ENCODE measurements at places on chromosomes 4 and X.

DNA sequence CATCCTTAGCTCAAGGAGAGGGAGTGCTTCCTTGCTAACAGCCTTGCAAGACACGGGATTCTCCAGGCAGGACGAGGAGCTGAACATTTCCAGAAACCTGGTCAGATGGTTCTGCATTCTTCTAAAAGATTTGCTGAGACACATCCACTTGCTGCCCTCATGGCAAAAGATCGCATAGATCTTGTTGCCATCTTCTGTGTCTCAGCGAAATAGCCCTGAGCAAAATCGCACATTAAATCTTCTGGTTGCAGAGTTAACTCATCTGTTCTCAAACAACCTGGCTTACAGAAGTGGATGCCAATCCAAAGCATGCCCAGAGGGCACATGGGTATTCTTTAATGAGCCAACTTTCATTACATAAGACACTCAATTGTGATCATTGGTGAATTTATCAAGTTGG lies 167.5 kb downstream of the PRKX start:
- no peak for DNase-seq

DNA sequence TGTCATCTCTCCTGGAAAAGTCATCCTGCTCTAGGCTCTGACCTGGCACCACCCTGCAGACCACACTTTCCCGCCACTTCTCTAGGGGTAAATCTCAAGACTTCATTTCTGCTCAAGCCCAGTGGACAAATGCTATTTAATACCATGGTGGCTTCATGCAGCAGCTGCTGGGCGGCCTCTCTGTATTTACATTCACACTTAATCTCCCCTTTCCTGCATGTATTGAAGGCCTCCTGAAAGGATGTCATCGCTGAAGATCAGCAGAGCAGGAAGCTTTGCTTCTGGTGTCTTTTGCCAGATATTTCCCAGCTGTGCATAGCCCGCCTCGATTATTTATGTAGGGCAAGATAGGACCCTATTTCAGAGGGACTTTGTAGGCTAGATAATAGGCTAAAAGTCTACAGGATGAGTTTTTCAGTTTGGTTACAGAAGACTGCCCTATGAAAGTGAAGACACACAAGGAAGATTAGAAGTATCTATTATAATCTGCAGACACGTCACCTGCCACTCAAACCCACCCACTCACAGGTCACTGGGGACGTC lies 17.2 kb downstream of the PROM1 start:
- no peak for DNase-seq

GRCh38 chr4:86117705-86118302 lies 242.0 kb downstream of the MAPK10 start:
- DNase-seq, result no peak

DNA sequence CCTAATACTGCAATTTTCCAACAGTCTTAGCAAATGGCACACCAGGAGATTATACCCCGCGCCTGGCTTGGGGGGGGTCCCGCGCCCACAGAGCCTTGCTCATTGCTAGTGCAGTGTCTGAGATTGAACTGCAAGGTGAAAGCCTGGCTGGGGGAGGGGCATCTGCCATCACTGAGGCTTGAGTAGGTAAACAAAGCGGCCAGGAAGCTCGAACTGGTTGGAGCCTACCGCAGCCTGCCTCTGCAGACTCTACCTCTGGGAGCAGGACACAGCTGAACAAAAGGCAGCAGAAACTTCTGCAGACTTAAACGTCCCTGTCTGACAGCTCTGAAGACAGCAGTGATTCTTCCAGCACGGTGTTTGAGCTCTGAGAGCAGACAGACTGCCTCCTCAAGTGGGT lies 172.8 kb upstream of the NAP1L5 start:
- DNase-seq, result no peak

DNA sequence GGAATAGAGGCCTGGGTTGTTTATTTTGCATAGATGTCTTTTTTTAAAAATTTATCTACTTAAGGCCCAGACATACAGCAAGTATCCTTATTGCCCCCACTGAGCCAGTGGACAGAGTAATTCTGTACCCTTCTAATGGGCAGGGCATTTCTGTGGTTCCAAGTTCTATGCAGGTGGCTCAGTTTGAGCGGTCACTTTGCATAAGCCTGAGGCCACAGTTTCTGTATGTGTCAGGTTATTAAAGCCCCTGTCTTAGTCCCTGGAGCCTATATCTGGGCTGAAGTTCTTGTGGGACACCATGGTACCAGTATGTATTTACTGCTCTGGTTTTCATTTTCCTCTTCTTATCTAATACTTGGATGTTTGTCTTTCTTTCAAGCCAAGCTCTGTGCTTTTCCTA lies 168.8 kb downstream of the MID1IP1 start:
- no peak for DNase-seq

DNA sequence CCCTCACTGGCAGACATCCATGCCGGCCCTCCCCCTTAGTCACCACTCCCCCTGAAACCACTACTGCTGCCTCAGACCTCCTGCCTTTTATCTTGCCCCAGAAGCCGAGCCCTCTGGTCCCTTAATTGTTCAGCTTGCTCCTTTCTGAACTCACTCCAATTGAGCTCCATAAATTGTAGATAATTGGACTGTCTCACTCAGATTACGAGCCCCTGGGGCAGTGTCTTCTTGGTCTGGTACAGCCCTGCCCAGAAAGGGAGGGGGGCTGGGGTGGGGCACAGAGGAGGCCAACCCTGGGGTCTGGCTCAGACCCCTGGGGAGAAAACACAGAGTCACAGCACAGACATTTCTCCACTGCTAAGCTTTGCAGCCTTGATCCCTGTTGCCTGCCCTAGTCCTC lies 39.4 kb downstream of the NALF2 start:
- no peak for DNase-seq

GRCh38 chr4:2260344-2261109 lies 1.4 kb downstream of the MXD4 start:
- DNase-seq, result no peak

DNA sequence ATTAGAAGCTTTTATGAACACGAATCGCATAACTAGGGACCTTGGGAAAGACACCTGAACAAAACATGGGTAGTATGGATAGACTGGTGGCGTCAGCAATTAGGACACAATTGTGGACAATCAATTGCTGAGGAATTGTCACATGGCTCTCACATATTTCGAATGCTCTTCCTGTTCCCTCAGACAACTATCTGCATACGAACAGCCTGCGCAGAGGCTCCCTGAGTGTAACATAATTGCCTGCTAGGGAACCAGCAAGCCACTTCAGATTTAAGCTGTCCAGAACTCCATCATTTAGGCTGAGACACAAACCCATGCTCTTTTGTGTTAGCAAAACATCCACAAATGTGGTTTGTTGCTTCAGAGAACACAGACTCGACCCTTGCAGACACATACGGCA lies 160.8 kb downstream of the MGST2 start:
- no peak for DNase-seq

- no peak for DNase-seq
Measured at GRCh38 chr4:145716661-145717200, 36.8 kb downstream of the C4orf51 start.

DNA sequence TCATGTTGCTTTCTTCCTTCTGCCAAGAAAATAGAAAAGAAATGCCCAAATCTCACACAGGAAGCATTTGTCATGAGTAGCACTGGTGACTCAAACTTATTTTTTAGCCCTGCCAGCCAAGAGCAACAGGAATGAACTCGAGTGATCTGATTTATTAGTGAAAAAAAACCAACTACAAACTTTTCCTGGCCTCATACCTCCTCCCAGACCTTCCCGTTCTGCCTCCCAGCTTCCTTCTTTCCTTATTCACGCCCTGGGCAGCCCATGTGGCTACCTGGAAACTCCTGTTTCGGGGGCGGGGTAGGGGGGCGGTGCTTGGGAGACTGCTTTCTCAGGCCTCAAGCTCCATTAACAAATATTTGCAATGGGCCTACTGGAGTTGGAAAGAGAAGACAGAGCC lies 178.5 kb downstream of the NHS start:
- no peak for DNase-seq

GRCh38 chr4:104128850-104129213 lies 365.9 kb downstream of the CXXC4 start:
- DNase-seq, result no peak

DNA sequence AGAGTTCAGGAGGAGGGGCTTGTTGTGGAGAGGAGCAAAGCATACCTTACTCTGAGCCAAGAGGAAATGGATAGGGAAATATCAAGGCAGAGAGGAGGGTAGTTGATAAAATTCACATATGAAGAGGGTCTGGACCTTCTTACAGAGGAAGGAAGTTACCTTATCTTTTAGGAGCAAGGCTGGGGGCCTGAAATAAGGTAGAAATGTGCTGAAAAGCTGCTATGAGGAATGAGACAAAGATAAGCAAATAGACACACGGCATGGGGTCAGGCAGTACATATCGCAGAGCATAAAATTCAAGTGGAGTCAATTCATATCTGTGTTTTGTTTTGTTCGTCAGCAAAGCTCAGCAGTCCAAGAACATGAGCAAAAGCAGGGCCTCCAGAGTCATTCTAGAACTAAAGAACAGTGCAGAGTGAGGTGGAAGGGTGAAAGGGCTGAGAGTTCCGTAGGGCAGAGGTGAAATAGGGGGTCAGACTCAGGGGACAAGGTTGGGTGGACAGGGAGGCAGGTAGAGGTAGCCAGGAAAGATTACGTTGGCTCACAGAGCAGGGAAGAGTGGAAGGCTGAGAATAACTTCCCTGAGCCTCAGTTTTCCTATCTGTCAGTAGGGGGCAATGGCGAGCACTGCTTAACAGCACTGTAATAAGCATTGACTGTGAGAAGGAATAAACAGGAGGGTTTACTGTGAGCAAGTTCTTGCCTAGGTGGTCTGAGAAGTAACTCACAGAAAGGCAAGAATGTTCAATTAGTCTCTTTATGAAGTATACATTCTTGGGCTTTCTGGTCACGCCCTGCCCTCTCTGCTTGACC lies 9.2 kb downstream of the VSIG4 start:
- no peak for DNase-seq

- DNase-seq, result no peak
Measured at GRCh38 chr4:1205586-1206298, 33.4 kb upstream of the SPON2 start.

- DNase-seq, result no peak
Measured at GRCh38 chrX:40021647-40022046, 76.1 kb downstream of the BCOR start.

DNA sequence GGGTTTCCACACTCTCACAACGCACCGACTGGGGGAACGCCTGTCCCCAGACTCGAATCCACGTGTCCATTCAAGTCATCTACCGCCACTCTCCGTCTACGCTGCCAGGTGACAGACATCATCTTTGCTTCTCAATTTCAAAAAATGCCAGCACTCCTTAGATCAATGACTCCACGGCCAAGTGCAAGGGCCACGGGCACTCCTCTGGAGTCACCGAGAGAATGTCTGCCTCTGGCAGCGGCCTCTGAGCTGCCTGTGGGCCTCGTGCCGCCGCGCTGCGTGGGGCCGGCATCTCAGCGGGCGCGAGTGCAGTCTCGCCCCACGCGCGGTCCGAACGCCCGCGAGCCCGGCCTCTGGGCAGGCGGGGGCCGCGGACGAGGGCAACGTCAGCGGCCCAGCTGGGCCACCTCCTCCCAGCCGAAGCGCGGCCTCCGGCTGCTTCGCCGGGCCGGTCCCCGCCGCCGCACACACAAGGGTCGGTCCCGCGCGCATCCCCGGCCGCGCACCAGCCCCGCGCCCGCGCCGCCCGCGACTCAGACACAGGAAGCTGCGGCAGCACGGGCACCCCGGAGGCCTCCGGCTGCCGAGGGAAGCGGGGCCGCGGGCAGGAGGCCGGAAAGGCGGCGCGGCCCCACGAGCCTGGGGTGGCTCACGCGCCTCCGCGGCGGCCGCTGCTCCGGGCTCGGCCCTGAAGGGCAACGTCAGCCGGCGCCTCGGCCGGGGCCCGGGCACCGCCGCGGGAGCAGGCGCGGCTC lies 450 bp downstream of the ACSL1 start:
- peak; percentile 8 for DNase-seq

DNA sequence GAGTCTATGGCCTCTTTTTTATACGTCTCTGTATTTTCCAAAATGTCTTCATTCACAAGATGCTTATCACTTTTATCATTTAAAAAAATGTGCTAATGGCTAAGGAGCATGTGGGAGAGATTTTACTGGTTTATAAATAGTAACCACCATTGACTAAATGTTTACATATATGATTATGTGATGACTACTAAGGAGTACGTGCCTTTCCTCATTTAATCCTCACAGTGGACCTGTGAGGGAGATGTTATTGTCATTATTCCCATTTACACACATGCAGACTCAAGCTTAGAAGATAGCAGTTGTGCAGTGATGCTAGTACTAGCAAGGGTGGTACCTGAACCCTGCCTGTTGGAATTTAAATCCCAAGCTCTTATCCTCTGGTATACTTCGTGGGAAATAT lies 2.4 kb downstream of the SRD5A3 start:
- no peak for DNase-seq

- no peak for DNase-seq
Measured at GRCh38 chrX:30949554-30949953, 60.5 kb upstream of the TAB3 start.

- no peak for DNase-seq
Measured at GRCh38 chrX:153482376-153483015, 12.1 kb upstream of the HAUS7 start.

- DNase-seq, result no peak
Measured at GRCh38 chr4:177251237-177251636, 58.4 kb upstream of the NEIL3 start.

DNA sequence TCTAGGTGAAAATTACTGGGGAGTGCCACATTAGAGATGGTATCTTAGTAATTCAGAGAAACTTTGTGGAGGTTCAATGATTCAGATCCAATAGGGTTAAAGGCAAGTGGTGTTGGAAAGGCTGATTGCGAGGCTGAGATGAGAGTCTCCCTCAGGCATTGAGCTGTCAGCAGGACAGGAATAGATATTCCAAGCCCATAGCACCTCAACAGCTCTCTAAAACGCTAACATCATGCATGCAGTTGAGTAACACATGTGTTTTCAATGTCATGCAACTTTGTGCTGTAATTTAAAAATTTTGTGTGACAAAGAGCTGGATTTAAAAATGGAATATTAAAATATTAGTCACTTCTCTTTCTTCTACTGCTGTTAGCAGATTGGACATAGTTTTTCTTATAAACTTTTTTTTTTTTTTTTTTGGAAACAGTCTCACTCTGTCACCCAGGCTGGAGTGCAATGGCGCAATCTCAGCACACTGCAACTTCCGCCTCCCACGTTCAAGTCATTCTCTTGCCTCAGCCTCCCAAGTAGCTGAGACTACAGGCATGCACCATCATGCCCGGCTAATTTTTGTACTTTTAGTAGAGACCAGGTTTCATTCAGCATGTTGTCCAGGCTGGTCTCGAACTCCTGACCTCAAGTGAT lies 173.5 kb upstream of the C1QTNF7 start:
- no peak for DNase-seq

- DNase-seq, result no peak
Measured at GRCh38 chr4:83731609-83732008, 195.7 kb downstream of the GPAT3 start.

GRCh38 chr4:53009824-53010223 lies 147.7 kb downstream of the RASL11B start:
- DNase-seq, result no peak

Measured in stimulated activated CD4-positive, alpha-beta T cell treated with anti-CD3 and anti-CD28 coated beads, TNF-alpha, amount 100 ng/mL, for 4 hours (primary cell).